ENCODE measurements at places on chromosomes 13 and 19.

- no peak for DNase-seq
Observed at GRCh38 chr19:45878043-45878794, 7.7 kb downstream of the IRF2BP1 start.

DNA sequence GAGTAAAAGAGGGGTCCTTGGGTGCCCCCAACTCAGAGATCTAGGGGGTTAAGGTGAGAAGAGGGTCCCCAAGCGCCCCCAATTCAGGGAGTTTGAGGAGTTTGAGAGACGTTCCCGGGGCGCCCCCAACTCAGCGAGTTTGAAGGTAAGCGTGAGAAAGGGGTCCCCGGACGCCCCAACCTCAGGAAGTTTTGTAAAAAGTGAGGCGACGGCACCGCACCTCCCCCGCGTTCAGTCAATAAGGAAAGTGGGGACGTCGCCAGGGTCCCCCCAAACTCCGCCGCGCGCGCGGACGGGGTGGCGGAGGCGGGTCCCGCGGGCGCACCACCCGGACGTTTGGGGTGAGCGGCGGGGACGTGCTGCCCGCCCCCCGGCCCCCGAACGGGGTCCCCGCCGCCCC, 353 bp downstream of the RFX2 start:
- no peak for DNase-seq

DNA sequence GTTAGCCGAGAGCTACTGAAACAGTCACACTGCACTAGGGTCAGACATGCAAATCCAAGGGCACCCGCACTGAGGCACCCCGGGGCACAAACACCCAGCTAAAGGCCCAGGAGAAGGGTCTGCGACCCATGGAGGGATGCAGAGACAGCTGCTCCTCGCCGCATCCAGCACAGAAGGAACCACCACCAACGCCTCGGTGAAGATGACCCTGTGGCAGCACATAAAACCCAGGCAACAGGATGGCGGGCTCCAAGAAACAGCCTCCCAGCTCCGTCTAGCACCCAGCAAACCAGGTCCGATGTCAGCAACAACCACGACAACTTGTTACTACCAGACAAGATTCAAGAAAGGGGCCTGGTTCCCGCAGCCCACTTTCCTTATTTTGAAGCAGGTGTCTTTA, 82.1 kb downstream of the STK24 start:
- DNase-seq, result no peak

DNA sequence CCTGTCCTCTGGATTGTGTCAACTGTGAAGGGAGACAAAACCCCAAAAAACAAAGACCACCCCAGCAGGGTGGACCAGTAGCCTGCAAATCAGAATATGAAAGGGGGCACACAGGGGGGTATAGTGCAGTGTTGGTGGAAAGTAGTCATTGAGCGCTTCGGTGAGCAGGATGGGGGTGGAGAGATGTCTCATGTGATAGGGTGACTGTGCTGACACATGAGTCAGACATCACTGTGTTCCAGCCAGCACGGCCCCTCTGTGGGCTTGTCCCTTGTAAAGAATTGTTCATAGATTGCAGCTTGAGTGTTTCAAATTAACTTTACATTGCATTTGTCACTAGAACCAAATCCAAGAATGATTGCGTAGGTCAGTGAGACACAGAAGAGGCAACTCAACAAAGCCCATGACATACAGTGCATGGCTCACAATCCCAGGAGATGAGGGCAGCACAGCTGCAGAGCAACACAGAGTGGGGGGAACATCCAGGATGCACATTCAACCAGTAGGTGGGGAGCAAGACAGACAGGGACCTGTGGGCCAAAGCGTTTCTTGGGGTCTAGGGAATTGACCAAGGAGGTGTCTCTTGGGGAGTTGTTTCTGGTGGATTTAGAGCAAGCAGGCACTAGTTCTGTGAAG, 7.5 kb downstream of the ZNF440 start:
- no peak for DNase-seq

DNA sequence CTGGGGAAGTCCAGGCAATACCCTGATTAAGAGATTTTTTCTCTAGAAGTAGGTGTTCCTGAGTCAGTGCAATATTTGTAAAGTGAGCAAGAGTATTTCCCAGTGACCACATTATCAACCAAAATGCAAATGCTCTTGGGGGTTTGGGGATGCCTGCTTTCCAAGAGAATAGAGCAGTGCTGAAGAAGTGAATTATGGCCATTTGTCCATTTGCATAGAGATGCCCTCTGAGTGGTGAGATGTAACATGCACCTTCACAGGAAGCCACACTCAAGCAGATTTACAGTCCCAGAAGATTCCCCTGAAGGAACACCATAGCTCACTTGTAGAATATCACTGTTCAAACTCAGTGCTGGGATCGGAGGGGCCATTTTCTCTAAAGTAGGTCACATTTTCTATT, 71.8 kb downstream of the TNFSF11 start:
- DNase-seq, result no peak

- no peak for DNase-seq
Observed at GRCh38 chr13:20567881-20568528, 1.0 kb downstream of the IFT88 start.

DNA sequence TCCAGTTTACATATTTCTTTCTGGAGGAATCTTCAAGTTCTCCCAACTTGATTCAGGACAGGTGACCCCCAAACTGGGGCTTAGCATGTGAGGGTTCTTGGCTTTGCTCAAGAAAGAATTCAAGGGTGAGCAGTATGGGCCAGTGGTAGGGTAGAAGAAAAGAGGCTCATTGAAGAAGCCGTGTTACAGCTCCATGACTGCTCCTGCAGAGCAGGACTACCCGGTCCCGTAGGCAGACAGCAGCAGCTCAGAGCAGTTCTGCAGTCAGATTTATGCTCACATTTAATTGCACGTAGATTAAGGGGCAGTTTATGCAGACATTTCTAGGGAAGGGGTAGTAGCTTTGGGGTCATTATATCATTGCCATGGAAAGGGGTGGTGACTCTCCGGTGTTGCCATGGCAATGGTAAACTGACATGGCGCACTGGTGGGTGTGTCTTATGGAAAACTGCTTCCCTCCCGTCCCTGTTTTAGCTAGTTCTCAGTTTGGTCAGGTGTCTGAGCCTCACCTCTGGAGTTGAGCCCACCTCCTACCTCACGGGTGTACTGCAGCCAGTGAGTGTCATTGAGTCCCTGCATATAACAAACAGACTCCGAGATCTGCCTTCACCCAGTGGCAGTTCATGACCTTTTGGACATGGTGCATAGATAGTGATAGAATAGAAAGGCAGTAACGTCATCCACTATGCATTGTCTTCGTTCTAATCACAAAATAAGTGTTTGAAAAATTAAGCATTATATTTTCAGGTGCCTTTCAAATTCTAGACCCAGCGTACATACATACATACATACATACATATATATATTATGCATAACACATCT, 16.0 kb upstream of the ZNF792 start:
- DNase-seq, result no peak

DNA sequence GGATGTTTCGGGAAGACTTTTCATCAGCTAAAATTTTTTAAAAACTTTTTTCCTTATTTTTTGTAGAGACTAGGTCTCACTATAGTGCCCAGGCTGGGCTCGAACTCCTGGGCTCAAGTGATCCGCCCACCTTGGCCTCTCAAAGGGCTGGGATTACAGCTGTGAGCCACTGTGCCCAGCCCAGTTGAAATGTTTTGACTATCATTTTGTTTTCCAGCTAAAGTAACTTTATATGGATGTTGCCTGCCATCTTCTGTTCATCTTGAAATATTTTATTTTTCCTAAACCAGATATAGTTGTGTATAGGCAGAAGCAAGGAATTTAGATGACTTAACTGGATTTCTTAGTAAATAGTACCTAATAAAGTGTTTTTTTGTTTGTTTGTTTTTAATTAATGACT, 7.0 kb downstream of the CAB39L start:
- DNase-seq, result no peak

DNA sequence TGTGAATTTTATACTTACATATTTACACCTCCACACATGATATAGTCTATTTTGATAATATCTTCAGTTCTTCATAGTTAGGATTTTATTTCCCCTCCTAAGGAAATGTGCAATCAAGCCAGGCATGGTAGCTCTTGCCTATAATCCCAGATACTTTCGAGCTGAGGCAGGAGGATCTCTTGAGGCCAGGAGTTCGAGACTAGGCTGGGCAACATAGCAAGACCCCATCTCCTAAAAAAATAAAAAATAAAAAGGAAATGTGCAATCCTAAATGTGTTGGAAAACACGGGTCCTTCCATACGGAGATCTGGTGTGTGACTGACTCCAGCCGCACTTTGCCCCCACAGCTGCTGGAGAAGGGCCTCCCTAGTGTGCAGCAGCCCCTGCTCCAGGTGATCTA, 71.5 kb downstream of the ZAR1L start:
- no peak for DNase-seq

- peak; percentile 64 for DNase-seq
Observed at GRCh38 chr13:29472332-29472961, 123.0 kb downstream of the SLC7A1 start.

GRCh38 chr13:112859817-112860190, 109.2 kb upstream of the MCF2L start:
- peak; percentile 7 for DNase-seq

GRCh38 chr13:97659602-97660001, 225.6 kb downstream of the RAP2A start:
- no peak for DNase-seq

DNA sequence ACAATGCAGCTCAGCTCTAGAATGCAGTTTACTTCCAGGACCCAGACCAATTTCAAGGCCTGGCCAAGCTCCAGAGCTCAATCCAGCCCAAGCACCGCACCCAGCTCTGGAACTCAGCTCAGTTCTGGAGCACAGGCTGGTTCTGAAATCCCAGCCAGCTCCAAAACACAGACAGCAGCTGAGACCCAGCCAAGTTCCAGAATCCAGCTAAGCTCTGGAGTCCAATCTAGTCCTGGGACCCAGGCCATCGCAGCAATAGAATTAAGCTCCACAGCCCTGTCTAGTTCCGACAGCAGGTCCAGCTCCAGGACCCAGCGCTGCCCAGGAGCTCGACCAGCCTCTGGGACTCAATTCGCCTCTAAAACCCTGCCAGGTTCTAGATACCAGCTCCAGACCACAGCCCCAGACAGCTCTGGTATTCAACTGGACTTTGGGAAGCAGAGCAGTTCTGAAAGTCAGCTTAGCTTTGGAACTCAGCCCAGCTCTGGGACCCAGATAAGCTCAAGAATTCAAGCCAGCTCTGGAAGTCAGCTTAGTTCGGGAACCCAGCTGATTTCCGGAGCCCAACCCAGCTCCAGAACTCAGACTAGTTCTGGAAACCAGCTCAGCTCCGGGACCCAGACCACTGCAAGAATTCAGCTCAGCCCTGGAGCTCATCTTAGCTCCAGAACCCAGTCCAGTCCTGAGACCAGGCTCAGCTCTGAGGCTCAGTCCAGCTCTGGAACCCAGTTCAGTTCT, 6.8 kb downstream of the GIPC3 start:
- DNase-seq, result no peak

- DNase-seq, result no peak
Observed at GRCh38 chr19:33085570-33086128, 4.7 kb downstream of the GPATCH1 start.

- peak; percentile 8 for DNase-seq
Observed at GRCh38 chr13:65966991-65967451, 1263.1 kb downstream of the PCDH9 start.

GRCh38 chr13:40438022-40438680, 228.3 kb downstream of the FOXO1 start:
- DNase-seq, result no peak

- DNase-seq, result no peak
Observed at GRCh38 chr13:114070098-114070799, 62.2 kb downstream of the RASA3 start.

GRCh38 chr13:77565635-77566034, 30.1 kb downstream of the SCEL start:
- DNase-seq, result peak; percentile 43

DNA sequence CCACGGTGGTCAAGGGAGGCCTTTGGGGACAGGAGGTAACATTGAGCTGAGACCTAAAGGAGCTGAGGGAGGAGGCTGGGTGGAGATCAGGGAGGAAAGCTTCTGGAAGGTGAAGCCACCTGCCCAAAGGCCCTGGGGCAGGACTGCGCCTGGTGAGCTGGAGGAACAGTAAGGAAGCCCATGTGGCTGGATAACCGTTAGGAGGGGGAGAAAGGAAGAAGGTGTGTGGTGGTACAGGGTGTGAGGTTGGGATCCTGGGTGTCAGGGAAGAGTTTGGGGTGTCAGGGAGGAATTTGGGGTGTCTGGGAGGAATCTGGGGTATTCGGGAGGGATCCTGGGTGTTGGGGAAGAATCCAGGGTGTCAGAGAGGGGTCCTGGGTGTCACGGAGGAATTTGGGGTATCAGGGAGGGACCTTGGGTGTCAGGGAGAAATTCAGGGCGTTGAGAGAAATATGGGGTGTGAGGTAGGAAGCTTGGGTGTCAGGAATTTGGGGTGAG, 695 bp downstream of the TICAM1 start:
- peak; percentile 28 for DNase-seq

- peak; percentile 64 for DNase-seq
Observed at GRCh38 chr19:16446724-16447368, 24.9 kb downstream of the EPS15L1 start.

GRCh38 chr19:2050349-2050990, 574 bp downstream of the MKNK2 start:
- no peak for DNase-seq

GRCh38 chr13:73451221-73452029, 392.6 kb downstream of the KLF5 start:
- no peak for DNase-seq

DNA sequence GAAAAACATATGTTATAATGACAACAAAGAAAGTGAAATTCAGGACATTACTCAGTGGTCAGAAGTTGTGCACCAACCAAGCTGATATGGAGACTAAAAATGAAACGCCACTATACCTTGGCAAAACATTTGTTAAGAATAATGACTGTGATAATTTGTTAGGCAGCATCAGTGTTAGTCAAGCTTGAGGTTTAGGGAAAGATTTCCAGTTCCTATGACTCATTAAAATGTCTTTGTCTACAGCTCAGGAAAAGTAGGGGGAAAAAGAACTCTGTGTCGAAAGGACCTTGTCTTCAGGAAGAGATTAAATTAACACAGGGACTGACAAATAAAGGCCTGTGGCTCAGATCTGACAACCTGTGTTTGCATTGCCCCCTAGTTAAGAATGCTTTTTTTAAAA, 764.1 kb upstream of the SLITRK6 start:
- DNase-seq, result peak; percentile 19

GRCh38 chr13:95724252-95724651, 47.3 kb downstream of the DNAJC3 start:
- DNase-seq, result no peak

- no peak for DNase-seq
Observed at GRCh38 chr19:40280608-40281221, 4.4 kb downstream of the AKT2 start.

- no peak for DNase-seq
Observed at GRCh38 chr19:17348700-17349099, 11.3 kb downstream of the GTPBP3 start.

GRCh38 chr19:38557205-38557799, 60.5 kb downstream of the MAP4K1 start:
- no peak for DNase-seq

- no peak for DNase-seq
Observed at GRCh38 chr13:39095500-39095899, 57.2 kb downstream of the NHLRC3 start.
